ENCODE measurements at places on chromosomes 7 and 10. TPM values are rescaled to one million over a fixed set of nuclear protein-coding genes. Genes with fewer than 3 reads are reported as not detected.

Gene GBX1
- not detected for total RNA-seq

Gene COL1A2
- total RNA-seq = 32,213 TPM

Gene FEZF1
- total RNA-seq = not detected

Gene VSTM2A
- total RNA-seq = not detected

Gene PRXL2A
- 0.90 TPM for total RNA-seq

Gene A1CF
- not detected for total RNA-seq

Gene CHST15
- 5.6 TPM for total RNA-seq

Gene ZNF467
- 0.27 TPM for total RNA-seq

Gene ZDHHC4
- total RNA-seq = 63.8 TPM

Gene RGR
- not detected for total RNA-seq

Gene ADK
- 96.8 TPM for total RNA-seq

Gene CDC123
- total RNA-seq = 93.0 TPM

Gene WNT16
- total RNA-seq = 0.16 TPM

Gene ITPRID1
- total RNA-seq = not detected

Gene PAPSS2
- 96.9 TPM for total RNA-seq

Gene PDGFA
- total RNA-seq = 4.1 TPM

Gene SGPL1
- 26.3 TPM for total RNA-seq

Gene RAPGEF5
- total RNA-seq = 4.2 TPM

Gene HSPB1
- 91.8 TPM for total RNA-seq

Gene OR2A5
- total RNA-seq = not detected

Gene IRF5
- total RNA-seq = not detected
